ENCODE measurements at places on chromosomes 6 and 20.
A peak's percentile ranks its signal among the peaks of the same experiment; 100 is the strongest.

DNA sequence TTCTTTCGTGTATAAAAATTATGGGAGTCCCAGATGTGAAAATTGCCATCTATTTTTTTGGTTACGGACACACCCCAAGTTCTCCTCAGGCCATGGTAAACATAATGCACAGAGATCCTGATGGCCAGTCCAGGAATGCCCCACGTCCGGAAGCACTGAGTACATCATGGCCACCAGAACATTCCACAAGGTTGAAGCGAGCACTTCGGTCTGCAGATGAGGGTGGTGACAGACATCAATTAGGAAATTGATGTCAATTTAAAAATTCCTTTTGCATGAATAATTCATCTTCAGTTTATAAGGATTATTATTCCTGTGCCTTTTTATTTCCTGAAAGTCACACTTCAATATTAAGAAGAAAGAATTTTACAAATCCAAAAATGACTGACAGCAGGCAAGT is 13.2 kb upstream of the EXOC2 start:
- no peak for DNase-seq

DNA sequence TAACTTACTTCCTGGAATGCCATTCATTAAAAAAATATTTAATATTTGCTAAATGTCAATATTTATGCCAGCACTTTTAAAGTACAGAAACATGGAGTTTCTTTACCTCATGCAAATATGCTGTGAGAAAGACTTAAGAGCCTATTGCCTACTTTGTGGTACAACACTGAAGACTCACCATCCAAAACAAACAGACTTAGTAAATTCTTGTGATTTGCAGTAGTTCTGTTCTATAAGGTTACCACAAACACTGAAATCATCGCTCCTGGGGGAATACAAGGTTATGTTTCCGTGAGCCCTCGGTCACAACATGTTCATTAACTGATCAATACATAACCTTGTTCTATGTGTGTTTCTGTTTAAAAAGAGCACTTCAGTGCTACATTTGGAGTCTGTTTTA is 78.3 kb downstream of the ATG5 start:
- DNase-seq: no peak

DNA sequence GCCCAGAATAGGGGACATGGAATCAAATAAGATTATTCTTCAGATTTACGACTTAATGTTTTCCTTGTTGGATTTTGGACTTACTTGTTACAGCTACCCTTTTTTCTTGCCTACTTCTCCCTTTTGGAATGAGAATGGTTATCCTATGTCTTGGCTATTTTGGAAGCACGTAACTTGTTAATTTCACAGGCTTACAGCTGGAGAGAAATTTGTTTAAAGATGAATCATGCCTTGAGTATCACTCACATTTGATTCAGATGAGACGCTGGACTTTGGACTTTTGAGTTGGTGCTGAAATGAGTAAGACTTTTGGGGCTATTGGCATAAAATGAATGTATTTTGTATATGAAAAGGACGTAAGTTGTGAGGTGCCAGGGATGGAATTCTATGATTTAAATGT is 83.3 kb downstream of the SMPDL3A start:
- no peak for DNase-seq

- DNase-seq: no peak
Observed at GRCh38 chr20:45374966-45375365, 3.2 kb downstream of the TP53TG5 start.

DNA sequence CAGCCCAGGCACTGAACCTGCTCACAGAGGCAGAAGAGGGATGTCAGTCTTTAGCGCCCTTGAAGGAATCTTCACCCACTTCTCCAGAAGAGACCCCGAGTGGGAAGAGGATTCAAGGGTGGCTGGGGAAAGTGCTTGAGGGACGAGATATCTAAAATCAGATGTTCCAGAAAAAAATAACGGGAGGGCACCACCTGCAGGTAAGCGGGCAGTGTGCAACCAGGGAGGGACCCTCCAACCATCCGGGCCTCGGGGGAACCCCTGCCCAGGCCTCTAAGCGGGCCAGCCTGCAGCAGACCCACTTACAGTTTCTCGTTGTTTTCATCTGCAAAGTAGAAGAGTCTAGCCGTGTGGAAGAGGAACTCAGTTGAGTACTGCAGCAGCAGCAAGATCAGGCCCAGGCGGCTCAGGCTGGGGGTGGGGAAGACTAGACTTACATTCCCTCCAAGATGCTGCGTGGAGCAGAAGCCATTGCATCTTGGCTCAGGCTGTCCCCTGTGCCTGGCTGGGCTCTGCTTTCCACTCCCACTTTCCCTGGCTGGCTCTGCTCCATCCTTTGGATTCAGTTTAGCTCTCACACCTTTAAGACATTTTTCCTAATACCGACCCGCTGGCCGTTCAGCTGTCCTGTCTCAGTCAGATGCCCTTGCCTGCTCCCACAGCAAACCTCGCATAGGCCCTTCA is 71.0 kb downstream of the TRAM2 start:
- DNase-seq: no peak

DNA sequence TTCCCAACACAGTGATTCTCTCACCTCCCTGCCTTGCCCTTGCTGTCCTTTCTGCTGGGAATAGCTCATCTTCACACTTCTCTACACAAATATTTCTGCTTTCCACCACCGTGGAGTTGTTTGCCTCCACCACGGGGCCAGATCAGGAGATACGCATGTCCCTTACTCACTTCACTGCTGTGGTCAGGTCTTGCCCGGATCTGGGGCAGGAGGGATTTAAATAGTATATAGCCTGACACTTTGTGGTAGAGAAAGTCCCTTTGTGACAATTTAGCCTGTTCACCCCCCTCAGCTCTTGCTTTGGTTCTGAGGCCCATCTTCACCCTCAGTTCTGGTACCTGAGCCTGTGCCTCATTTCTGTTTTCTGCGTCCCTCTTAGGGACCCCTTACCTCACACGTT is 92.6 kb upstream of the PREP start:
- DNase-seq: no peak

GRCh38 chr20:10524643-10525042 is 89.5 kb downstream of the SLX4IP start:
- DNase-seq: no peak

- no peak for DNase-seq
Observed at GRCh38 chr6:21386744-21387143, 206.8 kb upstream of the SOX4 start.

- no peak for DNase-seq
Observed at GRCh38 chr6:53710788-53711187, 45.2 kb upstream of the KLHL31 start.

GRCh38 chr6:16747232-16748024 is 13.8 kb downstream of the ATXN1 start:
- no peak for DNase-seq

GRCh38 chr6:82365016-82365795 is 1.6 kb downstream of the TPBG start:
- no peak for DNase-seq

DNA sequence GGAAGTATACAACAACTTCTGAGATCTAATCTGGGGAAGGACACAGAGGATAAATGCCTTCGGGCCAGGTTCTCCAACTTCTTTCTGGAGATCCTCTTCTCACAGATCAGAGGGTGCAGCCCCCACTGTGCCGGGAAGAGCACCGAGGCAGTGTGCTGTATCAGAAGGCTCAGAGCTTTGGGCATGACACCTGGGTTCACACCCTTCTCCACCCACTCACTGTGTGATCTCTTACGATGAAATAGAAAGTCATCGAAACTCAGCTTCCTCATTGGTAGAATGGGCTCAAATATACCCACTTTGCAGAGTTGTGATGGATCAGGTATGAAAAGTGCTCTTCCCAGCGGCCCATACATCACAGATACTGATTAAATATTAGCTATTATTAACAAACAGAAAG is 347.5 kb upstream of the SOX4 start:
- no peak for DNase-seq

DNA sequence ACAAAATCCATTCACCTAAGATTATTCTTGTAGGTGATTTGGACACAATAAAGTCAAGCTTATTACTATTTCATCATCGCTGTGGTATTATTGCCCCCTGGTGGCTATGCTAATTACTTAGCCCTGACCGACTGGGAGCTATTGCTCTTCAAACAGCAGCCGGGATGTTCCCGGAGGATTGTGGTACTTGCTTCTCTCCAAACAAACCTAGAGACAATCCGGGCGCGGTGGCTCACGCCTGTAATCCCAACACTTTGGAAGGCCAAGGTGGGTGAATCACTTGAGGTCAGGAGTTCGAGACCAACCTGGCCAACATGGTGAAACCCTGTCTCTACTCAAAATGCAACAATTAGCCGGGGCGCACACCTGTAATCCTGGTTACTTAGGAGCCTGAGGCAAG is 15.4 kb upstream of the STMND1 start:
- DNase-seq: peak; percentile 66

GRCh38 chr6:152129691-152130151 is 322.2 kb downstream of the ESR1 start:
- no peak for DNase-seq

DNA sequence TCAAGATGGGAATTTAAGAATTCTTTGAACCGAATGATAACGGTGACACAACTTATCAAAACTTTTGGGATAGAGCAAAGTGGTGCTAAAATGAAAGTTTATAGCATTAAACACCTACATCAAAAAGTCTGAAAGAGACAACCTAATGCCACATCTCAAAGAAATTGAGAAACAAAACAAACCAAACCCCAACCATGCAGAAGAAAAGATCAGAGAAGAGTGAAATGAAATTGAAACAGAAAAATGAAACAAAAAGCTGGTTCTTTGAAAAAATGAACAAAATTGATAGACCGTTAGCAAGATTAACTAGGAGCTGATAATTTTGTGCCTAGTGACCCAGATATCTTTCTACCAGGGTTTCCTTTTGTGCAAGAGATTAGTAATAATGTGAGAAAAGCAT is 248.0 kb upstream of the EYS start:
- no peak for DNase-seq

- no peak for DNase-seq
Observed at GRCh38 chr6:53723331-53723730, 57.8 kb upstream of the KLHL31 start.

GRCh38 chr6:158663625-158664165 is 13.8 kb downstream of the SYTL3 start:
- no peak for DNase-seq

DNA sequence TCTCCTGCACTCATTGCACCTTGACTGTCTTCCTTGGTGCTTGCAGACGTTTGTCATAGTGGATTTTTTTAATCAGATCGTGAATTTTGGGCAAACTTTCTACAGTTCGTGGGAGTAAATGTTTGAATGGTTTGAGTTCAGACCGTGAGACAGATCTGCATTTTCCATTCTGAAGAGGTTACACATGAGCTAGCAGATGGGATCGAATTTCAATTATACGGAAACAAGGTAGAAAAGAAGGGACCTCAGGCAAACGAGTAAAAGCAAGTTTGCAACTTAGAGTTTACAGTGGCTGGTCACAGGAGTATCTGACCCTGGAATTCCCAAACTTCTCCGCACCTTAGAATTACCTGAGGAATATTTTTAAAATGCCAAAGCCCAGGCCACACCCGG is 17.2 kb upstream of the NCR2 start:
- no peak for DNase-seq

- peak; percentile 9 for DNase-seq
Observed at GRCh38 chr6:5968817-5969734, 37.6 kb downstream of the NRN1 start.

GRCh38 chr6:168956884-168957730 is 296.5 kb downstream of the THBS2 start:
- peak; percentile 4 for DNase-seq

DNA sequence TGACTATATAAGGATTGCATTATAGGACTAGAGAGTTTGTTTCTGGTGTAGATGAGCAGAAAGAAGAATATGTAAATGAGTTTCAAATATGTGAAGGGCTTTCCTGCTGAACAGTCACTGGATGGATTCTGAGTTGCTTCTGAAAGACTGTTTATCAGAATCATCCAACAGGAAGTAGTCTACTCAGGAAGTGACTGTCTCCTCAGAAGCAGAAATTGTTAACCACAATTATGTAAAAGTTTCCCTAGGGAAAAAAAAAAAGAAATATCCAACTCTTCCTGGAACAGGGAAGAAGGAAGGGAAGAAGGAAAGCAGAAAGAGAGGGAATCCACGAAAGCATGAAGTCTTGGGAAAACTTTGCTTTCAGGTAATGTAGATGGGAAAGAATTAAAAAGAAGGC is 138.9 kb downstream of the TENT5A start:
- DNase-seq: no peak

DNA sequence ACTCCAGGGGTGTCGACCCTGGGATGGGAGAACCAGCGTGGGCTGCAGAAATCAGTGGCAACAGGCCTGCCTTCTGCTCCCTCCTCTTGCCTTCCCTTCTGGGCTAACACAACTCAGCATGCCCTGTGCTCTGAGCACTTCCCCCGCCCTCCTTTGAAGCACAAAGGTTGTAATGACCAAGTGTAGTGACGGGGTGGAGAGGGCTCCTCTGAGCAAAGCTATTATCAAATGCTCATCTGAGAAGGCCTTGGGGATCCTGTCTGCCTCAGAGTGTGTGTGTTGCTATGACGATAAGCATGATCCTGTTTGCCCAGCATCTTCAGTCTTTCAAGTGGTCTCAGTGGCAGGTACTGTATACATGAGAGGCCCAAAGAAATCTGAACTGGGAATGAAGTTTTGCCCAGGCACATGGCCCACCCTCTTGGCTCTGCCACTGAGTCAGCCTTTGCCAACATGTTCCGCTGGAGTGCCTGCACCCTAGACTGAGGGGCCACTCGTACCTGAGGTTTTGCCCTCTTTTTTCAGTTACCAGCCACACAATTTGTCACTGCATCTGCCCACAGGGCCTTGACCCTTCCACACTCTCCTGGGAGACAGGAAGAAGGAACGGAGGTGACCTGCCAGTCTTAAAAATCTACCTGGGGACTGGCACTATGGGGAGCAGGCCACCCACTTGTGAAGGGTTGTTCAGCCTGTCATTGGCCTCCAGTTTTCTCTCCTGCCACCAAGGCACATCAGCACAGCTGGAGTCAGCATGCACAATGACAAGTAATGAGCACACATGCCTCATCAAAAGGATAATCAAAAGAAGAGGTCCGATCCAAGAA is 74.5 kb downstream of the GFOD1 start:
- no peak for DNase-seq

DNA sequence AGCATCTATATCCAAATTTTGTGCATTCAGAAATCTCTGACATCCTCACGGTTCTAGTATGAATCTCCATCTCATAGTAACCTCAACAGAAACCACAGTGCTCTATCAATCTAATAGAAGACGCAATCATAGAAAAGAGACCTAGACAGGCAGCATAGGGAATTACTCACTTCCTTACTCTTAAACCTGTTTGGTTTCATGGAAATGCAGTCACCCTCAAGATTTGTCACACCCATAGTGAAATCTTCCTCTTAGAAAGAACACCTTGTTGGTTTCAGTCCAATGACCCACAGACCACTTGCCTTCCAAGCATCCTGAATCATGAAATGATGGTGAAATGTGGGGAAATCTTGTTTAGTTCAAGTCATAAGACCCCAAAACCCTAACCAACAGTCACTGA is 166.1 kb upstream of the PRDM1 start:
- no peak for DNase-seq

DNA sequence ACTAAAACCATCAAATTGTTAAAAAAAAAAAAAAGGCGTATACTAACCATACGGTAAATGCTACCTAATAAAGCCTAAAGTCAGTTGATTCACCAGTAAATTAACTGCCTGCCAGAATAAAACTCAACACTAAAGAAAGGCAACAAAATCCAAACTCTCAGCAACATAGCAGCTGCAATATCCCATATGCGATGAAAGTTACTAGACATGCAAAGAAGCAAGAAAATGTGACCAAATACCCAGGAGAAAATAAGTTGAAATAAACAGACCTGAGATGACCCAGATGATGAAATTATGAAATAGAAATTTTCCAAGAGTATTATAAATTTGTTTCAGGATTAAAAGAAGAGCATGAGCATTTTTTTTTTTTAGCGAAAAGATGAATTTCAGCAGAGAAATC is 103.6 kb upstream of the EDN1 start:
- no peak for DNase-seq

- DNase-seq: no peak
Observed at GRCh38 chr6:85078058-85078457, 313.7 kb upstream of the TBX18 start.
